ENCODE measurements at places on chromosomes 12 and 14.

- DNase-seq: no peak
Observed at GRCh38 chr12:105337391-105337790, 6.9 kb downstream of the C12orf75 start.

DNA sequence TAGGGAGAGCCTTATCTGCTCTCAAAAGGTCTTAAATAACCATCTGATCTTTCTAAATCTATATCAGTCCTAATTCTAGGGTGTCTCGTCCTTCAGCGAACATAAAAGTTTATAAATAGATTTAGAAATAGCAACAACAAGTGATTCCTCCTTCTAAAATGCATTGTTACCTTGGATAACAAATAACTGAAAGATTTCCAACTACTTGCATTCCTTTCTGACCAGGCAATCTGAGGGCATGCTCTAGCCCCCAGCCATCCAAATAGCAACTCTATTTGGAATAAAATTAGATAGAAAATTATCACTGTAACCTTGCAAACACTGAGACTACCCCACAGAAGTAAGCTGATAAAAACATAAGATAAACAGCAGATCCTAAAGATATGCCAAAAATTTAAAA, 21.8 kb upstream of the KRR1 start:
- no peak for DNase-seq

DNA sequence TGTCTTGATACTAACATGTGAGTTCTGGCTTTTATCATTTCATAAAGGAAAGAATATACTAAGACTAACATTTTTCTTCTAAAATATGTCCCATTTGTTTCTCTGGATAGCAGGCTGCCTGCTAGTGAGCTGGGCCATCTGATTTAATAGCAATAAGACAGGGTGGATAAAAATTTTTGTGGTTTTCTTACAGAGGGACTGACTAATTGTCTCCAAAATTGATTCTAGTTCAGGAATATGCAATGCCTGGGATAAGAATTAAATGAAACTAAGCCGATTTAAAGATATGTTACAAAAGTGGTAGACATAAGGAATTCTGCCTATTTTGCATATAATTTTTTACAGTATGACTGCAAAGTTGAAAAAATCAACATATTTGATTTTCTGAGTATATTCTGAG, 252.9 kb upstream of the NAV3 start:
- DNase-seq: no peak

DNA sequence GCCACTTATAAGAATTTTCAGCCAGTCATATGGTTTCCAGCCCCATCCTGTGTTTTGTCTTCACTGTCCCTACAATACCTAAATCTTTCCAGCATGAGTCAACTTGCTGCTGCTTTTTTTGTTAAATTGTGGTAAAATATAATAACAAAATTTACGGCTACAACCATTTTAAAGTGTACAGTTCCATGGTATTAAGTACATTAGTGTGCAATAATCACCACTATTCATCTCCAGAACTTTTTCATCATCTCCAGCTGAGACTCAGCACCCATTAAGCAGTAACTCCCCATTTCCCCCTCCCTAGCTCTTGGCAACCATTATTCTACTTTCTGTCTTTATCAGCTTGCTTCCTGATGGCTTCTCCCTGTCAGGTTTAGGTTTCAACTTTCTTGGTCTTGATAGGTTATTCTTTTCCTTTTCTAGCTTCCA, 39.1 kb downstream of the FRS2 start:
- DNase-seq: no peak

DNA sequence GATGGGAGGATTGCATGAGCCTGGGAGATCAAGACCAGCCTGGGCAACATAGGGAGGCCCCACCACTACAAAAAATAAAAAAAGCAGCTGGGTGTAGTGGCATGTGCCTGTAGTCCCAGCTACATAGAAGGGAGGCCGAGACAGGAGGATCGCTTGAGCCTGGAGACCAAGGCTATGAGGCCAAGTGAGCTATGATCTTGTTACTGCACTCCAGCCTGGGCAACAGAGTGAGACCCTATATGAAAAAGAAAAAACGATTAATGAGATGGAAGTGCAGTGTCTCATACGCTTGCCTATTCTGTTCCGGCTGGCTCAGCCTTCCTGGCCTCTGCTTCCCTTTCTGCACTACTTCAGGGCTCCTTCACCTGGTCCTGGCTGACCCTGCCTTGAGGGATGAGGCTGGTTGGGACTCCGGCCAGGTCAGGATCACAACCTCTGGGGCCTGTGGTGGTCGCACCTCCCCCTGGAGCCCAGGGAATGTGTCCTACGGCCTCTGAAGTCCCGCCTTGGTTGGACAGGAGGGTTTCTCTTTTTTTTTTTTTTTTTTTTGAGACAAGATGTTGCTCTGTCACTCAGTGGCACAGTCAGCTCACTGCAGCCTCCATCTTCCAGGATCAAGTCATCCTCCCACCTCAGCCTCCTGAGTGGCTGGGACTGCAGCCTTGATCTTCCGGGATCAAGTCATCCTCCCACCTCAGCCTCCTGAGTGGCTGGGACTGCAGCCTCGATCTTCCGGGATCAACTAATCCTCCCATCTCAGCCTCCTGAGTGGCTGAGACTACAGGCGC, 10.7 kb downstream of the TEDC1 start:
- DNase-seq: no peak

- no peak for DNase-seq
Observed at GRCh38 chr12:84113666-84114065, 798.9 kb downstream of the SLC6A15 start.

- no peak for DNase-seq
Observed at GRCh38 chr14:100290607-100291304, 15.5 kb downstream of the SLC25A29 start.

GRCh38 chr14:38135106-38135867, 72.4 kb upstream of the SSTR1 start:
- no peak for DNase-seq

DNA sequence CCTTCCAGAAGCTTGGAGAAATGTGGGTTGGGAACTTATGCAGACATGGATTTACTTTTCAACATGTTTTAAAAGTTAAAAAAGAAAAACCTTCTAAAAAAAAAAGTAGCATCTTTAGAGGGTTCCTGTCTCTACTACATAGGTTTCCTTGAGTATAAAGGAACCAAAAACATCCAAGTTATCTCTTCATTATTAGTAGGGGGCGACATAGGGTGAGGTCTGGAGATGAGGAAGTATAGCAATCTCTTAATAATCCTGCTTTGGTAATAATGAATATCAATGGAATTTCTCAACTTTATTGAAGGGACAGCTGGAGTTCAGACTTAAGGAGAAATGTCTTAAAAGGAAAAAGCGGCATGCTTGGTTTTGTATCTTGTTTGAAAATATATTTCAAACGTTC, 6.5 kb upstream of the PLXNC1 start:
- DNase-seq: no peak

DNA sequence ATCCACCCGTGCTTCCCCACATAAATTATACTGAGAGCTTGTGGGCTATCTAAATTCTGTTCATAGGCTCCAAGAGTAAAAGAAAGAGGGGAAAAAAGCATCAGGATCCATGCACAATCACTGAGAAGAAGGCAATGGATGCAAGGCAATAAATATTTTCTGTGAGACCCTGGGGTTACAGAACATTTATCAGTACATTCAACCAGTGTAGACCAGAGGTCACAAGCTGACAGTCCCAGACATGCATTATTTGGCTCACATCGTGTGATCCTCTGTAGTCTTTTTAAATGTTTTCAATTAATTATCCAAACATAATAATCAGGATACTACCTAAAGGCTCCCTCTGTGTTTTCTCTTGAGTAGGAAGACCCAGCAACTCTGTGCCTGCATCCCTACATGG, 267.9 kb upstream of the CAND1 start:
- no peak for DNase-seq

DNA sequence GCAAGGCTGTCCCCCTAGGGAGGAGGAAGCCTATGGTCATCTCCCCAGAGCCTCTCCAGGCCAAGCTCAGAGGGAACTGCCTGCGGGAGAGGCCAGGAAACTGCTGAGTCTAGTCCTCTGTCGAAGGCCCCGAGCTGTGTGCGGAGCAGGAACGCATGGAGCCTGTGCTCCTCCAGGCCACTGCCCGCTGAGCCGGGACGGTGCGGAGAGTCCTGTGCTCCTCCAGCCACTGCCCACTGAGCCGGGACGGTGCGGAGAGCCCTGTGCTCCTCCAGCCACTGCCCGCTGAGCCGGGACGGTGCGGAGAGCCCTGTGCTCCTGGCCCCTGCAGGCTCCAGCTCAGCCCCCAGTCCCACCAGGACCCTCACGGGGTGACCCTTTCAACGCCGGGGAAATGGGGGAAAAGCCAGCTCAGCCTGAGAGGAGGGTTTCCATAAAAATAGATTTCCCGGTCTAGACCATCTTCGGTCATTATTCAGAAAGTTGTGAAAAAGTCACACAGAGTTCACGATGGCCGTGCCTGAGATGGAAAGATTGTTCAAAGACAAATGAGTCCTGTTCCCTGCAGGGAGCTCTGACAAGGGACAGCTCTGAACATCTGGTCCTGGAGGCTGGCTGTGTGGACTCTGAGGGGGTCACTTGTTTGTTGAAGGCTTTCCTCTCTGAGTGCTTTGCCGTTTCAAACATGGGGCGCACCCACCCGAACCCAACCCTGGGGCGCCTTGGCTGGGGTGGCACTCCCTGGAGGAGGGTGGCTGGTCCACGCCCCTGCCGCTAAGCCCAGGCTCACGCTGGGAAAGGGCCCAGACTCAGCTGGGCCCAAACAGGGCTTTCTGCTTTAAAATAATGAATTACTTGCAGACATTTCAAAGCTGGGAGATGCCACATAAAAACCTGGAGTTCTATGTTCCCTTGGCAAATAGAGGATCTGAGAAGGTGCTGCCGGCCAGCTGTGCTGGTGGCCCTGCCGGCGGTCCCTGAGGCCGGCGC, 85.5 kb downstream of the ADGRD1 start:
- no peak for DNase-seq

DNA sequence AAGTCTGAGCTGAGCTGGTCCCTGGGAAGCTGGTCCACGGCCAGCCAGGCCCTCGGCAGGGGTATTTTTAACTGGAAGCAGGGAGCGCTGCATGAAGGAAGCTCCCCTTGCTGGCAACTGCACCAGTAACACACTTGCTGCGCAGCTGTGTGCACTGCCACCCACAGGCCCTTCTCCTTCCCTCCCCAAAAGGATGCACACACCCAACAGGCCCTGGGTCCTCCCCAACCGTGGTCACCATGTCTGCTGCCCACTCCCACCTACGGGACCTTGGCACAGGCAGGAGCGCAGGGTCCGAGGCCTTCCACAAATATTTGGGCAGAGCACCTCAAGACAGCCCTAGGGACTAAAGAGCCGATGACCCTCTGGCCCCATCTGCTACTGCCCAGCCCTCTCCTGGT, 157.0 kb upstream of the PRMT8 start:
- no peak for DNase-seq

DNA sequence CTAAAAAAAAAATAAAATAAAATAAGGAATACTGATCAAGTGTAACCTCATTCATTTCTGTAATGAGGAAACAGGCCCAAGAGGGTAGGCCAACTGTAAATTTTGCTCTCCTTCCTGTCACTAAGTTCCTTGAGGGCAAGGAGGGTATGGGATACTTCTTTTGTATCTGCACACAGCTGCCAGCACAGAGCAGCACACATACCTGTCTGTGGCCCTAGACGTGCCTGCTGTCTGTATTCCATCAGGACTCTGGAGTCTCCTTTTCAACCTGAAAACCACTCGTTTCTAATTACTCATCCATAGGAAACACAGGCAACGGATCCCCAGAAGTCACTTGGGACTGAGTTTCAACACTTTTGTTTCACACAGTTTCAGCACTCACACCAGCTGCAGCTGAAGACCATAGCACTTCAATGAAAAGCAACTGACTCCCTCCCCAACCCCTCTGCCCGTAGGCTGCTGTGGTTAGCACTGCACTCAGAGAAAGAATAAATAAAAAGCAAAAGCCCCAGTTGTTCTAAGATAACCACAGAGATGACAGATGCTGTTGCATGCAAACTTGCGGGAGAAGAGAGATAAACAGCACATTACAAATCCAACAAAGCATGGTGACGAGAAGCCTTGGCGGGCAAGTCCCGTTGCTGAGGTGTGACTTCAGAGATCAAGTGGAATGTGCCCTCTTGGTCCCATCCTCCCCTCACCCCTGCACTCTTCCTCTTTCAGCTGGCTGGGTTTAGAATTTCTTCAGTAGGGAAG, 24.9 kb downstream of the CRACR2A start:
- DNase-seq: peak; percentile 41

DNA sequence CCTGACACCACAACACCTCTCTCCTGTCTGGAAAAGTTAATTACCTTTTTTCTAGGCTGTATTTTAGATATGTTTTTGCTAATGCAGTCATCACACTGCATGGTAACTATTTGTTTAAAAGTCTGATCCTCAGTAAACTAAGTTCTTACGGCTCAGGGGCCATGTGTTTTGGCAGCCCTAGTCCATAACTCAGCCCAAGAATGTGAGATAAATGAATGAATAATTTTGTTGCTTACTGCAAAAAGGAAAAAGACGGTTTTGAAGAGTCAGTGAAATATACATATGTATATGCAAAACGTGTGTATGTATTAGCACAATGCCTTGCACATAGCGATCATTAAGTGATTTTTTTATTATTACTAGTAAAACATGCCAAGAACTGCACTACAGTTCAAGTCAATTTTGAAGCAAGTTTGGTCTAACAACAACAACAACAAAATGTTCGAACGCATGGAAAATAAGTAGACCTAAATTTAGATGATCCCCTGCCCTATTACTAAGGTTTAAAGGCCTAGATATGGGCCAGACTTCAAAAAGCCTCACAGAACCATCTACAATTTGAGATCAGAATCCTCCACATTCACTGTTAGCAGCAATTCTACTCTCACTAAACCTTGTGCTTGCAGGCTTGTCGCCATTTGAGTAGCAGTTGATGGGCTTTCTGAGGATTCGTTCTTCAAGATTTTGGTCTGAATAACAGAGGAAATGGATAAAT, 140.0 kb downstream of the NDUFA12 start:
- peak; percentile 73 for DNase-seq

DNA sequence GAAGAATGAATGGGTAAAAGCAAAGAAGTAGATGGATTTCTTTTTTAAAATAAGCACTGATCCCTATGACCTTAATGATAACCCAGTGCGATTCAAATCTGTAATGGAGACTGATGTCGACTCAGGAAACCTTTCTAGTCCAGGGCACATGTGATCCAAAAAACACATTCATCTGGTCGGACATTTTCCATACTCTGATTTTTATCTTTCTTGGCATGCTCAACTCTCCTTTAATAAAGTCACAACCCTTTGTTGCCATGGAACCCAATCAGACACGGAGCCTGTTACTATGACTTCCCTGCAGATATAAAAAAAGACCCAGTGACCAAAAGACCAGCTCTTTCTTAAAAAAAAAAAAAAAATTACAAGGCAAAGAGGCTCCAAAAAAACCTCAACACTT, 27.9 kb downstream of the TMCC3 start:
- peak; percentile 42 for DNase-seq

- no peak for DNase-seq
Observed at GRCh38 chr12:101608301-101609133, 13.7 kb downstream of the MYBPC1 start.

- peak; percentile 20 for DNase-seq
Observed at GRCh38 chr14:81172353-81172752, 48.4 kb downstream of the GTF2A1 start.

DNA sequence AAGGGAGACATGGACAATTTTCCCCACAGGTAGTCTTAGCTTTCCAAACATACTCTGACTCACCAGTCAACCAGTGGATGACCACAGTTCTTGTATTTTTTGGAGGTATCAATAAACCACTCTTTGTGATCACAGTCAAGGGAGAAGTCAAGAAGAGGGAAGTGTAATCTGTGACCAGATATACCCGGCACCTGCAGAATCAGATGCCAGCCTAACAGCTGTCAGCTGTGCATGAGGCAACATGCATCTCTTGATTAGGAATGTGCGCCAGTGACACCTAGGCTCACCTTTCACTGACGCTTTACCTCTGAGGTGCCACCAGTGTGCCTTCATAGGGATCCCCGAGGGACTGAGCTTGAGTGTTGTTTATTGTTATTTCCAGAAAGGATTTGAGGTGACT, 20.0 kb downstream of the PROX2 start:
- DNase-seq: no peak

GRCh38 chr12:92128612-92129011, 17.0 kb downstream of the BTG1 start:
- no peak for DNase-seq

Measured in amniotic epithelial cell (primary cell).